ENCODE measurements at places on chromosomes 5 and 9.

DNA sequence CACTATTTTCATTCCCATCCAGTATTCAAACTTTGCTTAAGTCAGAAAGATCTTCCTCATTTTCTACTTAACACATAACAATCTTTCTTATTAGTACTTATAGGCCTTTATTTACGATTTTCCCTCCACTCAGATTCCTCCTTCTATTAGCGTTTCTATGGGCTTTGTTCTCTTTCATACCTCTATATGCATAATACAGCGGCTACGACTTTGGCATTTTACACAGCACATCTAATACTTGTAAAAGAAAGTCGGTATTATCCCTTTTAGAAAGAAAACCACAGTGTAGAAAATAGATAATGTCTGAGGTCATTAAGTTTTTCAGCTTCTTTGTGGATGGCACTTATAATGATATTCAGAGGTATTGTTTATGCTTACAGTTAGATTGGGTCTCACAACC is 8.4 kb downstream of the RBM18 start:
- no peak for DNase-seq

DNA sequence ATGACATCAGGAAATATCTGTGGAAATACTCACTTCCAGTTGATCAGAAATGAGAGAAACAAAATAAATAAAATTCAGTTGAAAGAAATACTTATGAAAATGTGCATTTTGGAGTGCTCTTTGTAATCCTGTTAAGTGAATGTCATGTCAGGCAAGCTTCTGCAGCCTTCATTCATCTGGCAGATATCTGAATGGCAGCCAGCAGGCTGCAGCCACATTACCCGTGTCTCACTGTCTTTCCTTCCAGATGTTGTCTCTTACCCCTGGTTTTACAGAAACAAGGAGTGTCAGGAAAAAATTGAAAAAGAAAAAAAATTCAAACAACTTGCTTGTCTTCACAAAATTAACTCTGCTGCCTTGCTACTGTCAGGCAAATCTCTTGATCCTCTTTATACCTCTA is 445.0 kb upstream of the RIOK2 start:
- no peak for DNase-seq

- DNase-seq, result no peak
Measured at GRCh38 chr9:121739971-121740370, 88.5 kb downstream of the DAB2IP start.

DNA sequence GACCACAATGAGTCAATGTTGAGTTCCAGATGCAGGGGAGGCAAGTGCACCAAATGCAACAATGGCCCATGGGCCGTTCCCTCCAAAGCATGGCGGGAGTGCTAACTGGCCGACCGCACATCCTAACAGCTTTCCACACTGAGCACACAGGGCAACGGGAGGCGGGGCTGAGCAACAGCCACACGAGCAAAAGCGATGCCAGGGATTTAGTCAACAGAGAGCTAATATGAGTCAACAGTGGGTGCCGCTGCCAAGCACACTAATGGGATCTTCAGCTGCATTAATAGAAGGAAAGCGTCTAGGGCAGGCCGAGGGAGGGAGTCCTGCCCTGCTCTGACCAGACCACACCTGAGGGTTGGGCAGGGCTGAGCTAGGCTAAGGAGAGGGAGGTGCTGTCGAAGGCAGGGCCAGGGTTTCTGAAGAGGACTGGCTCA is 4.6 kb downstream of the EPB41L4B start:
- DNase-seq, result no peak

DNA sequence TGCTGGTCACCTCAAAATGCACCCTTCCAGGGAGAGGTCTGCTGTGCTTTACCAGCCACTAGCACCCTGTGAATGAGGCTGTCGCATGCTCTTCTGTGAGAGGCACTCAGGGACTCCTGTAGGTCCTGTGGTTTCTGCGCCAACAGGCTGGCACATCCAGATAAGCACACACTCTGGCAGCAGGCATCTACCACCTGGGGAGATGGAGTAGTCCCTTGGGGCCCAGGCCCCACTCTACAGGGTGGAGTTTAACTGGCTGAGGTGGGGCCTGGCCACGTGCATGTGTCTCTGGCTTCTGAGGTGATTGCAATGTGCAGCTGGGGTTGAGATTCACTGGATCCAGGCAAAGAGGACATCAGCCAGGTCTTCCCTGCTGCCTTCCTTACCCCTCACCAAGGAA is 32.3 kb downstream of the TMEM174 start:
- DNase-seq, result no peak

DNA sequence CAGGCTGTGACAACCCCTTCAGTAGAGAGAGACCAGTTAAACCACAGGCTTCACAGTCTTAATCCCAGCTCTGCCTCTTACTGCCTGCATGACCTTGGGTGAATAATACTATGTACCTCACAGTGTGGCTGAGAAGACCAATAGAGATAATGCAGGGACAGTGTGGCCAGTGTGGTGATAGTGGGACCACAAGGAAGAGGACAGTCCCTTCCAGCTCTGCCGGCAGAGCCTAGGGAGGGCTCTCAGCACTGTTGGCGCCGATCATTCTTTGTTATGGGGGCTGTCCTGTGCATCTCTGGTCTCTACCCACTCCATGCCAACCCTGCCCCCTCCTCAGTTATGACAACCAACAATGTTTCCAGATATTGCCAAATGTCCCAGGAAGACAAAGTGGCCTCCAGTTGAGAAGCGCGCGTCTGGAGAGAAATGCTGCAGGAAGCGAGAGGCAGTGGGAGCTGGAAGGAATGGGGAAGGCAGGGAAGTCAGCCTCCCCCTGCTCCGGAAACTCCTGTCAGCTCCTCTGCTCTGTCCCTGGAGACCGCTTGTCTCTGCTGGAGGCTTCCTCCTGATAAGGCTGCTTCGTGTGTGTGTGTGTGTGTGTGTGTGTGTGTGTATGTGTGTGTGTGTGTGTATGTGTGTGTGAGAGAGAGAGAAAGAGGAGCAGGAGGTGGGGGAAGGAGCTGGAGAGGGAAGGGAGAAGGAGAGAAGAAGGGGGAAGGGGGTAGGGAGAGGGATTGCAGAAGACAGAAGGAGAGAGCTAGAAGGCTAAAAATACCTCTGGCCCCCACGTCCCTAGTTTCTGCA is 31.8 kb upstream of the FABP6 start:
- peak; percentile 85 for DNase-seq

DNA sequence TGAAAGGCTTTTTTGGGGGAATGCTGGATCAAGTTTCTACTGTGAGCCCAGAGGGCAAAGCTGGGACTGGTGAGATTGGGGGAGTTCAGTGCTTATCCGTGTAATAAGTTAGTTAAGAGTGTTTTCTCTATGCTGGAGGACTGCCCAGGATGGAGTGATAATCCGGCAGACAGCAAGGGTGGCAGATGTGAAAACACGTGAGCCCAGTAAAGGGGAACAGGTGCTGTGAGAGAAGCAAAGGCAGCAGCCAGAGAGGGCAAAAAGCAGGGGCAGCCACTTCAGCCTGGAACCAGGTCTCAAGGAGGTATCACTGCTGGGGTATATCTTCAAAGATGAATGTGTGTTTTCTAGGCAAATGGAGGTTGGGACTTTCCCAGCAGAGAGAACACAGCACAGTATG is 53.9 kb downstream of the GALNT10 start:
- no peak for DNase-seq

DNA sequence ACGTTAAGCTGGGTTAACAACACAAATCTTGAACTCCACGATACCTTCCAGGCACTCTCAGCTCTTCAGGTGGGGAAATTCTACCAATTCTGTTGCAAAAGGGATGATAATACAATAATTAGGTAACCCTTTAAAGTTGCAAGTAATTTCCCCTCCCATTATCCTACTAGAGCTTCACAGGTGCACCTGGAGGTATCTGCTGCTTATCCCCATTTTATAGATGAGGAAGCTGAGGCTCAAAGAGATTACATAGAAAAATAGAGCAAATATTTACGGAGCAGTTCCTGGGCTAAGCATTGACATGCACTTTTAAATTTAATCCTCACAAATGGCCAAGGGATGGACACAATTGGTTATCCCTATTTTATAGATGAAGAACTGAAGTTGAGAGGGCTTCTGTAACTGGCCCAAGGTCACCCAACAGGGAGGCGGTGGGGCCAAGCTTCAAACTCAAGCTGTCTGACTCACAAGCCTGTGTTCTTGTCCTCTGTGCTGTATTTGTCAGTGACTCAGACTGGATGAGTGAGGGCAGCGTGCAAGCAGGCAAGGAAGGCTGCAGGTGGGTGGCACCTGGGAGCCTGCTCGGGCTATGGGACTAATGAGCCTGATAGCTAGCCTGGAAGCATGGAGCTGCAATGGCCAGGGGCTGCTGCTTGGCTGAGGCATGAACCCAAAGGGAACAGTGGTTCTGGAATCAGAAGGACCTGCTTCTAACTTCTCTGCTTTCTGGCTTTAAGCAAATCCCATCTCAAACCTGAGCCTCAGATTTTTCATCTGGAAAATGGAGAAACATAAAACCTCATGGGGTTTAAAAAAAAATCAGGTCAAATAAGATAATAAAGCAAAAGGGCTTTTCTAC is 105.5 kb downstream of the PDE6A start:
- DNase-seq, result no peak

DNA sequence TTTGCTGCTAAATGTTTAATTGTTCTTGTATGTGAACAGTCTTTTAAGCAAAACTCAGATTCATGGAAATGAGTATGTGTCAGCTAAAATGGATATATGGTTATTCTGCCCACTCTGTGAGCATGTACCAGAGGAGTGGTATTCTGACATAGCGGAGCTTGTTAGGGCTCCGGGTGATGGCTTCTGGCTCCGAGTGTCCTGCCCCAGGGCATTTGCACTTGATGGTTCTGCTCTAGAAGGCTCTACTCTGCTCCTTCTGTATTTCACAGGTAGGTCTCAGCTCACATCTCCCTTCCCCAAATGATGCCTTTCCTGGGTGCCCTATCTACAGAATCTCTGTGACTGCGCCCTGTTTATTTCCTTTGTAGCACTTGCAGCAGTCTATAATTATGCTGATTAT is 113.3 kb downstream of the ARHGAP26 start:
- no peak for DNase-seq

GRCh38 chr9:124858330-124859046 is 3.3 kb downstream of the RPL35 start:
- no peak for DNase-seq

GRCh38 chr5:6545770-6546690 is 86.8 kb downstream of the NSUN2 start:
- no peak for DNase-seq

Measured in CMK (cell line).